GOT3 (cell line): ENCODE measurements at places on chromosomes 3 and 15.

DNA sequence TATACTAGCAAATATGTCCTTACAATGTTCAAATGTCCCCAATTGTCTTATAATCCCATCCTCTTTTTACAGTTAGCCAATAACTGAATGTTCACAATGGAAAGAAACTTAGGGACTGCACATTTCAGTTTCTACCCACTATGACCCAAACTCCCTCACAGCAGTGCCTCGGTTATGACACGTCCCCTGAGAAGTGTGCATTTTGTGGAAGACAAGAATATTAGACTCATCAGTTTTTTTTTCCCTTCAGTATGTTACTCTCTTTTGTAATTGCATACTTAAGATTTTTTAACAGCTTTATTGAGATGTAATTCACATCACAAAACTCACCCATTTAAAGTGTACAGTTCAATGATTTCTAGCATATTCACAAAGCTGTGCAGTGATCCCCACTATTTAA lies 64.8 kb downstream of the IGF2BP2 start:
- no peak for DNase-seq

DNA sequence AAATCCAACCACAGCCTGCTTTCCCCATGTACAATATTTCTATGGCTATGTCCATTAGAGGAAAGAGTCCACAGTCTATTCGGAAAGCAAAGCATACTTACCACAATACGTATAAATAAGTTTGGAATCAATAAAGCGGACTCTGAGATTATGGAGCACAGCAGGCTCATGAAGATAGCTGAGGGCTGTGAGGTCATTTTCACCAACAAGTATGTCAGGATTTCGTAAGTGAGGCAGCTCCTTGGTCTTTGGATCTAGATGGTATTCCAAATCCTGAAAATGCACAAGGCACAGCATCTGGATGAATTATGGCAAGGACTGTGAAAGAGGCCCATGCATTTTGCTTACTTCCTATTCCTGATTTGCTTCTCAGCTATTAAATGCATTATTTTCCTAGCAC lies 100.4 kb downstream of the MYO5A start:
- no peak for DNase-seq

GRCh38 chr3:77039606-77040171 lies at the start of gene ROBO2:
ROBO2 (plus strand) TSS chr3:77040099; CDS start chr3:77040786, 687 bp downstream.
- DNase-seq = no peak

- no peak for DNase-seq
Measured at GRCh38 chr15:101531170-101531569, 41.7 kb upstream of the PCSK6 start.

DNA sequence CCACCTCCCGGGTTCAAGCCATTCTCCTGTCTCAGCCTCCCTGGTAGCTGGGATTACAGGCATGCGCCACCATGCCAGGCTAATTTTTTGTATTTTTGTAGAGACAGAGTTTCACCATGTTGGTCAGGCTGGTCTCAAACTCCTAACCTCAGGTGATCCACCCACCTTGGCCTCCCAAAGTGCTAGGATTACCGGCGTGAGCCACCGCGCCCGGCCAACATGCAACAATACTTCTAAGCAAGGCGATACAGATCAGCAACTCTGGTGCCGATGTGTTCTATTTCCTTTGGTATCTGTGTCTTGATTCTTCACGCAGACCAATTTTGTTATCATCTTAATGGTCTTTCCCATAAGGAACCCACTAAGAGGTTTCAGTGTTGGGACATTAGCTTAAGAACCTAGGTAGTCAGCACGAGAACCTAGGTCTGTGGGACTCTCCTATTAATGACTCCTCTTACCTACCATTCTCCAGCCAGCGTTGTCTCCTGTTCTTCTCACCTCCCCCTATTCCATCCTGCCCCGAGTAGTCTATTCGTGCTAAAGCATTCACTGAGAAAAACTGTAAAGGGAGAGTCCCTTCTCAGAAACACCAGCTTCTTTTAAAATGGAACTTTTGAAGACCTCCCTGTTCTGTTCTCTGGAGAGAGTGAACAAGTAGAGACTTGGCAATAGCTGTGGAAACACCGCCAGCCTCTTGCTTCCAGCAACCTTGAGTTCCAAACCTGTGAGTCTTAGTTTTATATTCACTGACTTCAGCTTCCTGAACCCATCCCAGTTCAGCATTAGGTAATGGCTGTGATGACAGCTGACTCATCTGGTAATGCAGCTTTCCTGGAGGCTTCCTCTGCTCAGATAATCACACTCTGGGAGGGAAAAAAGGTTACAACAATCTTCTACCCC lies 61.2 kb downstream of the TSC22D2 start:
- DNase-seq = peak; percentile 34

DNA sequence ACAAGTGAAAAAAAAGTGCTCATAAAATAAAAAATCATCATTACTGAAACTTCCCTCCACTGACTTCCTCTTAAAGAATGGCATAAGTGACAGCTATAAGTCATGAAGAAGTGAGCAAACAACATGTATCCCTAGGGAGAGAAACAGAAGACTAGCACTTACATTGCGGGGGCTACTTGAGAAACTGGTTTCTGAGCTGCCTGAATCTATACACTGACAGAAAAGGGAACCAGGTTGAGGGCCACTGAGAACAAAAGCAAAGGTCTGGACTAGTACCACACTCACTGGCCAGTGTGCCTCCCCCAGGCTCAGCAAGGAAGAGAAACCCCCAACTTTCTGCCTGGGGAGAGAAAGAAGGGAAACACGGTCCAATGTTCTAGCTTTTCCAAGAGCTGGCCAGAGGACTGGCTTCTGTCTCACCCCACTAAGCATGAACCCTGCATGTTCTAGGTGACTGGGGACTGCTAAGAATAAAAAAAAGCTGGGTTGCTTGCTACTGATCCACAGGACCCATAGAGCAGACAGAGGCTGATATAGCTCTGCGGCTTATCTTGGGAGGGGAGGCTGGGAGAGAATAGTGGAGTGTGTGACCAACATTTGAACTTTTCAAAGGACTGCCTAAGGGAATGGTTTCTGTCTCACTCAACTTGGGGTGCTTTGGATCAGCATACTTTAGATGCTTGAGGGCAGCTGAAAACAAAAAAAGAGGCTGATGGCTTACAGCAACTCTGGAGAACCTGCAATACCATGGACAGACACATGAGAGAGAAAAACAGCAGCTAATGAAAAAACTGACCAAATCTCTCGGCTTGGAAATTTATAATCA lies 8.1 kb downstream of the RAD18 start:
- no peak for DNase-seq

- DNase-seq = no peak
Measured at GRCh38 chr3:131072099-131072559, 45.5 kb downstream of the NEK11 start.

- no peak for DNase-seq
Measured at GRCh38 chr3:106908181-106908938, 468.9 kb upstream of the CCDC54 start.

GRCh38 chr3:31132132-31132769 lies 237.8 kb upstream of the GADL1 start:
- DNase-seq = no peak

DNA sequence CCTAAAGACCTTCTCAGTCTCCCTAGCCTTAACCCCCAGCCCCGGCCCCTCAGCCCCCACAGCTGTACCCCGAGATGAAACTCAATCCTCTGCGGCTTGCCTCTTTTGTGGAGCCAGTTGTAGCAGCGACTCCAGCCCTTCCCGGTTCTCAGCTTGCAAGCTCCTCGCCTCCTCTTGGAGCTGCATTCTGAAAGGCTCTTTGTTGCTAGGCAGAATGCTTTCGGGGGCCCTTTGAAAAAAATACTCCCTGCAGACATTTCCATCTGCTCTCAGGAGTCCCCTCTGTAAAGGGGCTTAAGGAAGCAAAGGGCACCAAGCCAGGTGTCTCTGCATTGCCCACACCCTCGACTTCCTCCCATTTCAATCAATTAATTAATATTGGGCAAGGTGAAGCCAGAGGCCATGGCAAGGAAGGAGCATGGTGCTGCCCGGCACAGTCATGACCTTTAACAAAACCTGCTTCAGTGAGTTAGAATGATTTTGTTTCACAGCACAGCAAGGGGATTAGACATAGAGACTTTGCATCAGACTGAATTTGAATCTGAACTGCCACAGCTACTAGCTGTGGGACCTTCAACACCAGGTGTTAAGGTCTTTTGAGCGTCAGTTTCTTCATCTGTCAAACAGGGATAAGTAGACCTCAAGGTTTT lies 65.5 kb downstream of the SRGAP3 start:
- DNase-seq = no peak

GRCh38 chr15:81322676-81323253 lies 1.2 kb downstream of the STARD5 start:
- DNase-seq = no peak

GRCh38 chr3:155154255-155154654 lies 74.1 kb downstream of the MME start:
- no peak for DNase-seq

GRCh38 chr3:42668793-42669217 lies 15.3 kb downstream of the ZBTB47 start:
- no peak for DNase-seq

- peak; percentile 45 for DNase-seq
Measured at GRCh38 chr15:83446904-83447709, at the start of gene SH3GL3. SH3GL3 (plus strand) TSS chr15:83447341; CDS start chr15:83447534, 193 bp downstream.

- no peak for DNase-seq
Measured at GRCh38 chr3:104676241-104676640, 690.5 kb upstream of the ALCAM start.

GRCh38 chr3:118128886-118129285 lies 905.8 kb downstream of the IGSF11 start:
- DNase-seq = no peak

DNA sequence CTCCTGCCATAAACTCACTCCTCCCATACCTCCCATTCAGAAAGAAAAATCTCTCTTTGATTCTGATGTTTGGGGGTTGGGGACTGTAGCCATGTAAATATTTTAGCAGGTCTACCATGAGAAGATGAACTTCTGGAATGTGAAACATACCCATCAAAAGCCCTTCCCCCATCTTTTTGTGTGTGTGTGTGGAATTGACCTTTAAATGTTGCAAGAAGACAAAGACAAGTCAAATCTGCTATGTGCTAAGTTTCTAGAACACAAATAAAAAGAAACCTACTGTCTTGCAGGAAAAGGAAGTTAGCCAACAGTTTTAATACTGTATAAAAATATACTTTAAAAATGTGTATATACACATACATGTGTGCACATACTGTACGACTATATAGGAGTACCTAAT lies 29.7 kb upstream of the USP50 start:
- DNase-seq = no peak

GRCh38 chr3:195855471-195856409 lies 44.0 kb upstream of the MUC4 start:
- no peak for DNase-seq

GRCh38 chr15:68821841-68822381 lies 1.2 kb upstream of the ANP32A start:
- DNase-seq = no peak

GRCh38 chr3:80331494-80332170 lies 563.8 kb upstream of the ROBO1 start:
- DNase-seq = no peak

GRCh38 chr3:145094355-145094941 lies 1066.5 kb downstream of the PLOD2 start:
- no peak for DNase-seq
